Activated CD8-positive, alpha-beta memory T cell treated with anti-CD3 and anti-CD28 coated beads, Interleukin-2, amount 50 U/mL, for 4 hours (primary cell): ENCODE measurements at places on chromosomes 6 and 20.
A peak's percentile ranks its signal among the peaks of the same experiment; 100 is the strongest.

- DNase-seq = no peak
Measured at GRCh38 chr6:111520524-111520923, 37.5 kb upstream of the REV3L start.

- no peak for DNase-seq
Measured at GRCh38 chr6:134376785-134377184, 58.9 kb upstream of the SGK1 start.

DNA sequence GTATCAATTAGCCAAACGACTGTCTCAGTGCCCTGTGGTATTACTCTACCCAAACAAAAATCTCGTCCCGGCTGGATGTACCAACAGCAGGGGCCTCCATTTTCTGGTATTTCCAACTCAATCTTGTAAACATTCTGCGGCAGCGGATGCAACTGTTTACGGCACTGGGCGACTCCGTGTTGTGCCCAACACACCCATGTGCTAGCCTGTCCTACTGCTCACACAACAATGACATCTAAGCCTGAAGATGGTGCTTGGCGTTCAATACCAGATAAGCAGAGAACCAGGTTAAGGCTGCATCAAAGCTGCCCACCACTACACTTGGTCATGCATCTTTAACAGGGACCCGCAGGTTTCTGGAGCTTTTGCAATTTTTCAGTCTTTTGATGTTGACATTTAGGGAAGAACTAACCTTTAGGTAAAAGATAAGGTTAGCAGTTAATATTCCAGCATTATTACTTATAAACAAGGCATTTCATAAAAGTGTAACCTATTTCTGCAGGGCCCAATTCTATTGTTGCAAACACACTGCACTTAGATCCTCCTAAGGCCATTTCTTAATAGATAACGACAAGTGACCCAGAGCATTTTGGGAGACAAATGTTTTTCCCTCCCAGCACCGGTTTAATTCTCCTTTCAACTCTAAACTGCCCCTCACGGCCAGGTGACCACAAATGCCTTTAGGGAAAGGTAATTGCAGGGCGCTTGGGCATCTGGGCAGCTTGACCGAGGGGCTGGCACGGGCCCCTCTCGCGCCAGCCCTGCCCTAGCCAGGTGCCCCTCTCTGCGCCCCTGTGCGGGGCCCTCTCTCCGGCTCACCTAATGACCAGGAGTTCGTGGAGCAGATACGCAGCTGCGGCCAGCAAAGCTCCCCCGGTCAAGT lies 945 bp downstream of the FAXC start:
- DNase-seq = no peak

GRCh38 chr20:40628877-40629276 lies 60.2 kb downstream of the MAFB start:
- DNase-seq = no peak

- peak; percentile 65 for DNase-seq
Measured at GRCh38 chr6:154154389-154154967, 115.4 kb downstream of the OPRM1 start.

DNA sequence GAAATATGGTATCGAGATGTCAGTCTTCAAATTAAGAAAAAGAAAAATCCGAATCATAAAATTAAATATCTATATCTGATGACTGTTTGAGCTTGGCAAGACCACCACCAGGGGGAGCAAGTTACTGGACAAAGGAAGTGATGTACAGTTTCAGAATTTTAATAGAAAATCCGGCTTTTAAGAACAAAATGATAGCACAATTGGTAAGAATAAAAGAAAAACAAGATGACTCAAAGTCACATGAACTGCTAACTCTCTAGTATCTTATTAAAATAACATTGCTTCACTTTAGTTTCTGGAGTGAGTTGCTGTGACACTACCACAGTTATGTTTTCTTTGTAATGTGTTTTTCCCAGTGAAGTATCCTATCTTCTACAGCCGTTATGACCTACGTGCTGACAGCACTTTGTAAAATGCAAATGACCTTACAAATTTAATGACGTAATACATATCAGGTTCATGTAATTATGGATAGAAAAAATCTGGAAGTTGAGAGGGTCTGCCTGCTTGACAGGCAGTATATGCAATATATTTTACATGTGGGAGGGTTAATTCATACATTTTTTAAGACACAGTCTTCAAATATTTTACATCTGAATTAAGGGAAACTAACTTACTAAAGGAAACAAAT lies 405.3 kb upstream of the HS3ST5 start:
- DNase-seq = no peak

GRCh38 chr20:47392015-47392720 lies 35.7 kb upstream of the ZMYND8 start:
- DNase-seq = no peak

DNA sequence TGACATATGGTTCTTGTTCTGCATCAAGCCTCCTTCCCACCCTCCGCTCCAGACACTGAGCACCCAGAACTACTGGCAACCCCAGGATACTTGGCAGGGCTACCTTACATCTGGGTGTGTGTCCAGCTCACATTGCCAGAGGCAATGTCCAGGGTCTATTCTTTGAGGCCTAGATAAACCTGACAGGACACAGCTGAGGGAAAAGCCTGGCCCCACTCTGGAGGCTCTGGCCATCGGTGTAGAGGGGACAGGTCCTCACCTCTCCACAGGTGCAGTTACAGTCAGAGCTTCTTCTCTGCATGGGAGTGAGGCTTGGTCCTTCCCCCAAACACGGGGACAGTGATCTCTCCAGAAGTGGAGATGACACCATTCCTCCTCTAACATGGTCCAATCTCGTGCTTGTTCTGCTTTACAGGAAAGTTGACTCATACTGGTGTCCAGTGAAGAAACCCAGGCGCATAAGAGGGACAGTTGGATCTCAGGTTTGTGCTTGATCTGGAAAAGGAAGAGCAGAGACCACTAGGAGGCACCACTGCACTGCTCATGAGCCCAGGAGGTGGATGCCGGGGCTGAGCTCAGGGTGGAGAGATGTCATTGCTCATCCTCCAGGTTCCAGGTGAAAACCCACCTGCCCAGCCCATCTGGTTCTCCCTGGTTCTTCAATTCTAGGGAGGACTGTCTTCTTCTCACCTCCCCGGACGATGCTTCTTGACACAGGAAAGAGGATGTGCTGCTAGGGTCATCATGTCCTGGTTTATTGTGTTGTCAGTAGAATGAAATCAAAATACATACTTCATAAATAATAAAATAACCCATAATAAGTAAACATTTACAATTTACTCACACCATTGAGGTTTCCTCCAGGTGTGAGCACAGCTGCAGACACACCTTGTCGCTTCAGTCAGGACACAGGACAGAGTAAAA lies 14.7 kb downstream of the HLA-F start:
- peak; percentile 78 for DNase-seq

- no peak for DNase-seq
Measured at GRCh38 chr6:33170176-33171015, 21.9 kb downstream of the COL11A2 start.

GRCh38 chr6:168469521-168469920 lies 28.5 kb downstream of the SMOC2 start:
- no peak for DNase-seq

DNA sequence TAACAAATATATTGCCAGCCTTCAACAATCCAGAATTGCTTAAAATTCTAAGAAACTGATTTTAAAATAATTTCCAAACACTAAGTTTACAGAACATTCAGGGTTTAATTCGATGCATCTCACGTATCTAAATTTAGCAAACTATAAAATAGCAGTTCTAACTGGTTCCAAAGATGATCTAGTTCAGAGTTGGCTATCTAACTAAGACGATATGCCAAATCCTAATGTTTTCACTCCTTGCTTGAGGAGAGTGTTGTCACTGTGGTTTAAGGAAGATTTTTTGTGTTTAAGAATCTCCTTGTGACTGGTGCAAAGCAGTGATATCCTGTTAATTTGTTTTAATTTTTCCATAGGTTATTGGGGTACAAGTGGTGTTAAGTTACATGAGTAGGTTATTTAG lies 311.5 kb upstream of the ID4 start:
- no peak for DNase-seq

DNA sequence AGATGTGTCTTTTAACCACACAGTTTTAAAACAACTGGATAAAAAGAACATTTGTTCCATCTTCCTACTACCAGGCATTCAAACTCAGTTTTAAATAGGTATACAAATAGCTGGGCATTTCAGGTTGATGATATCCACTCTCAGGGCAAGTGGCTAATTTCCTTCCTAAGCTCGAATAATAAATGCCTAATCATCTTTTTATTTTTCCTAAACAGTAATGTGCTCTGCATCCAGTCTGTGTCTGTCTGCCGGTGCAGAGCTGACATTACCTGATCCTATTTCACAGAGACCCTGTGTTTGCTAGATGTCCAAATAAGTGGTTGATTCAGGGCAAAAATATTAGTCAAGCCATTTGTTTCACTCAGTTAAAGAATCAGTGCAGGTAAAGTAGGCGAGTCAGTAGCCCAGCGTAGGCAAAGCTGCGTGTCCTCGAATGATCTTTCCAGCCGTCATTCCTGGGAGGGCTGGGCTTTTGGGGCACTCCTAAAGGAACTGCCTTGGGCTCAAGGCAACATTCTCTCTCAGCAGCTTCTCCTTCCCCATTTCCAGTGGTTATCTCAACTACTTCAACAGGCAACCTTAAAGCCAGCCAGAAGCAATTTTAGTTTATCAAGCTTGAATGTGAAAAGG lies 74.2 kb upstream of the BMP2 start:
- DNase-seq = no peak

DNA sequence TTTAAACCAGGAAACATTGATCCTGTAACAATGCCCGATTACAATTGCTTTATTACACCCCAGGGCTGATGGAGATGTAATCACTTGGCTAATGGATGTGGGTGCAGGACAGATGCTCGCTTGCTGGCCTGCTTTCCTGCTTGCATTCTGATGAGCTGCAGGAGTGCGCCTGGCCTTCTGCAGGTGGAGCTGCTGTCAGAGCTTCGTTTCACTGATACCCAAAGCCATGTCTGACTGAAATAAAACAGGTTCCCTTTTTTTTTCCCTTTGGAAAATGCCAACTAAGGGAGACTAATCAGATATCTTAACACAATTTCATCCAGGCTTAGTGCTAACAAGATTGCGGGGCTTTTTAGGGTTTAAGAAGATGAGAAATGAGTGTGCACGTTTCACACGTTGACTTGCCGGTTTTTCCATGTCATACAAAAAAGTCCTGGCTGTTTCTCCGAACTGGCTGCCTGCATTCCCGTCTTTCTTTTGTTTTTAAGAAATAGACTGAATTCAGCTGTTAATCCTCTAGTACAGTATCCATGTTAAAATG lies 60.7 kb downstream of the VAPB start:
- no peak for DNase-seq

DNA sequence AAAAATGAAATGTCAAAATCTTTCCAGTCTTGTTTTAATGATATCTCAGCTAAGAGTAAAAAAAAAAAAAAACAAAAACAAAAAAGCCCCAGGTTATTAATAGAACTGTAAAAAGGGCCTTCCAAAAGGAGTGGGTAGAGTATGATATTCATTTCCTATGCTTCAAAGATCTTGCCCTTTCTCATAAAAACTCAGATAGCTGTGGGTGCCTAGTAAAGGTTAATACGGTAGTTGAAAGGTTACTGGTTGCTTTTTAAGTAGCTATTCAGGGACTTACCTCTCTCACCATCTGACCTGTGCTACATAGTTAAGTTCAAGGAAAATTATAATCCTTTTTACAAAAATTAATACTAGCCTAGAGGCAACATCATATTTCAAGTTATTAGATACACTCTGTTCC lies 14.9 kb downstream of the TRMT6 start:
- DNase-seq = no peak

DNA sequence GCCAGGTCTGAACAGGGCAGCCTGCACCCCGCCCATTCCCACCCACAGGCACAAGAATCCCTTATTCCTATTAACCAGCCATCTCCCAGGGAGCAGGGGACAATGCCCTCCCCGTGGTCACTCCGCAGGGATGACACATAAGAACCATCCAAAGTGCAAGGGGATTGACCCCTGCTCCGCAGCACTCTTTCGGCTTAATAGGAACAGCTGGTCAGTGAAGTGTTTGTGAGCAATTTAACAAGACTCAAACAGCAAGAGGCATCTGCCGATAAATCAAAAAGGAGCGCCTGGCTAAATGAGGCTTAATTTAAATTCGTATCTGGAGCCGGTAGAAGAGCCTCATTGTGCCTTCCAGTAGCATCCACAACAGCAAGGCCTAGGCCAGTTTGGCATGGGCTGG lies 389.4 kb downstream of the RNGTT start:
- DNase-seq = no peak

DNA sequence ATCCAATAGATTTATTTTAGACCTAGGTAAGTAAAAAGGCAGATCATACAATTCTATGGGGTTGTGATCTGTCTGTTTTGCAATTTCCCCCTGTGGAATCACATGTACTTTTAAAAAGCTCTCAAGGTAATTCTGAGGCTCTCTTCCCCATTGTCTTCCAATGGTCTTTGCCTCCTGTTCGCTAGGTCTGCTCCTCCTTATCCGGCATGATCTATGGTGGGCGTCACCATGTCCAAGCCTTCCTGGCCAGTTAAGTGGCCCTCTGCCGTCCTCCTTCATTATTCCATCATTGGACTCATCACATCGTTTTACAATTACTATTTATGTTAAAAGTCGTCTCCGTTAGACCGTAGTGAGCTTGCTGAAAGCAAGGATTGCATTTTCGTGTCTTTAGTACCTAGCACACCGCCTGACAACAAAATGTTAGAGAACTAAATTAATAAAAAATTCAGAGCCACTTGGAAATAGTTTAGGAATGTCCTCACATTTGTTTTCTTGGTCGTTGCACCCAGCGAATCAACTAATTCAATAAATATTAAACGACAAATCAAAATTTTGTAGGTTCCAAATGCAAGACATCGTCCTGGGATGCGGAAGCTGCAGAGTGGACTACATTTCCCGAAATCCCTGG lies 2.2 kb upstream of the STXBP5 start:
- no peak for DNase-seq

GRCh38 chr6:5132731-5133130 lies 47.6 kb downstream of the PPP1R3G start:
- DNase-seq = no peak

DNA sequence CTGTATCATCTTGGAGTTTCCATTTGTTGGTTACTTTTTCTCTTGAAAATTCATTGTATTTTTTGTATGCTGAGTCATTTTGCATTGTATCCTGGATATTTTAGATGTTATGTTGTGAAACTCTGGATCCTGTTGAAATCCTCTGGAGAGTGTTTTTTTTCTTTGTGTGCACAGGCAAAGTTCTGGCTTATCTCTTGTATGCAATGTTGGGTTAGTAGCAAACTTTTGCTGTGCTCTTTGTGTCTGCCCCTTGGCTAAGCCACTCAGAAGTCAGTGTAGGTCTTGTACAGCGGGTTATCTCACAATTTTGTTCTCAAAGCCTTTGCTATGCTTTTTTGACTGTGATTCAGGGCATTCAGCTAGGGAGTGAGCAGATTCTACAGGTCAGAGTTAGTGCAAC lies 29.1 kb upstream of the LMBRD1 start:
- no peak for DNase-seq
